Stimulated activated CD8-positive, alpha-beta memory T cell treated with anti-CD3 and anti-CD28 coated beads, Interleukin-15, amount 100 ng/mL, for 1 hour (primary cell): ENCODE measurements at places on chromosomes 3 and 15.

- no peak for DNase-seq
These were observed 48.7 kb downstream of the CADM2 start for GRCh38 chr3:85007195-85008094.

- no peak for DNase-seq
These were observed 64.2 kb downstream of the ST3GAL6 start for GRCh38 chr3:98827221-98827920.

DNA sequence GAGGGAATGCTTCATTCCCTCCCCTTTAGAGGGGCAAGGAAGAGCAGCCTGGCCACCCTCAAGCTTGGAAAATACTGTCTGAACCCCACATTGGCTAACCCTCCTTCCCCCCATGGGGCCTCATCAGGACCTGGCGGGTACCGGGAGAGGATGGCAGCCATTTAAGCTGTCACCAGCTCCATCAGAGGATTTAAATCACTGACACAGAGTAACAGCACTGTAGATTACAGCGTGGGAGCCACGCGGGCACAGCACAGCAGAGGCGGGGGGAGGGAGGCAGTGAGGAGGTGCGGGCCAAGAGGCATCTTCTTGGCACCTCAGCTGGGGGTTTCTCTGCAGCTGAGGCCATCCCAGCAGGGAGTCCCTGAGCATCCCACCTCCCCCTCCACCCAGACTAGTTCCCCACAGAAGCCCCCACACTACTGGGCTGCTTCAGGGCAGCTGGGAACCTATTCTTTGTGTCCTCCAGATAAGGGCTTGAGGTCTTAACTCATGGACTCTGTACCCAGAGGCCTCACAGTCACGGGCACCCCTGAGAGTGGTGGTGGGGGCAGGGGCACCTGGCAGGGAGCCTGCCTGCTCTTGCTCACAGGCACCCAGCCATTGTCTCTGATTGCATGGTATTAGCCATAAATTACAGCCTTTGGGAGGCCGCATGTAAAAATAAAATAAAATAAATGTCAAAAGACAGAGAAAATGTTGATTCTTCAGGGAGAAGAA is 21.9 kb upstream of the CACNA2D2 start:
- DNase-seq, result no peak

DNA sequence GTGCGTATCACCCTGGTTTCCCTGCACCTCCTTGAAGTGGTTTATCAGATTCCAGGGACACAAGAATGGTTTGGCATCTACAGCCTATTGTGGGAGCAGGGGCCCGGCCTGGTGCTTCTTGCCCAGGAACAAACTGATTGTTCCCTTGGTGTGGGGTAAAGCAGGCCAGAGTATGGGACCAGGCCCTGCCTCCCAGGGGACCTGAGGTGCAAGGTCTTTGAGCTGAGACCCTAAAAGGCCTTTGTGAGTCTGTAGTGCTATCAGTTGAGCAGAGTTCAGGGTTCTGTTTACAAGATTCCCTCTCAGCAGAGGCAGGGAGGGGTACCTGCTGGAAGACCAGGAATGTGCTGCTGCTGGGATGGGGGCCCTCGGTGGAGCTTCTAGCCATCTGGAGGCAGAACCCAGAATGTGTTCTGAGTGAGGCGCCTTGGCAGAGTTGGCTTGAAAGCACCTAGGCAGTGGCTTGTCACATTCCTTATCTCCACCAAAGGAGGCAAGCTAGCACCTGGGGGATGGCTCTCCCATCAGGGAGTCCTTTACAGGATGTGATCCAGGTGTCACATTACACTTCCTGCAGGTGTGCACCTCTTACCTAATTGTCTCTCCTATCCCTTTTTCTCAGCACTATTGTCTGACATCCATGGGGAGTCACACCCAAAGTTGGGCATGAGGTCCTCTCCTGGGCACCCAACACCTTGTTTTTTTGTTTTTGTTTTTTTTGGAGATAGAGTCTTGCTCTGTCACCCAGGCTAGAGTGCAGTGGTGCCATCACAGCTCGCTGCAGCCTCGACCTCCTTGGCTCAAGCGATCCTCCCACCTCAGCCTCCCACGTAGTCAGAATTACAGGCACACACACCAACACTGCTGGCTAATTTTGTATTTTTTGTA is 13.1 kb downstream of the FLNB start:
- DNase-seq, result no peak

GRCh38 chr3:45559560-45560118 is 34.9 kb upstream of the LIMD1 start:
- no peak for DNase-seq

DNA sequence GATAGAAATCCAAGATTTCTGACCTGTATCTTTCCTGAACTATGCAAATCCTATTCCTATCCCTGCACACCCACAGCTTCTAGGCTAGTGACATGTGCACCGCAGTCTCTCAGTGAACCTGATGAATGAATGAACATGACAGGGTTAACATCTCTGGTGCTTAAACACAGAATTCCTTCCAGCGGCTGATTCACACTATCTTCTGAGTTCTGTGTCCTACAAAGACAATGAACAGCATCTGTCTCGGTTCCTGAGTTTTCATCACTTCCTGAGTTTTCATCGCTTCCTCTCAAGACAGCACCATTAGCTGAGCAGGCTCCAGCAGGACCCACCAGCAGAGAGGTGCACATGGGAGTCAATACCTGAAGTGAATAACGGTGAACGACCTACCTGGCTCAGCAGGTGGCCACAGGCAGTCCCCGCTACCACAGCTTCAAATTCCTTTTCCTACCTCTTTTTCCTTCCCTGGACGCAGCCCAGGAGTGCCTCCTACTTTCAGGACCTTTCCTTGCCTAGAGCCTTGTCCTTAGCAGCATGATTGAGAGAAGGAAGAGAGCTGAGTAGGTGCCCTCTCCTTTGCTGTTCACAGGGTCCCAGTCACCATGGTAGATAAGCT is 113.5 kb downstream of the IGF2BP2 start:
- no peak for DNase-seq

DNA sequence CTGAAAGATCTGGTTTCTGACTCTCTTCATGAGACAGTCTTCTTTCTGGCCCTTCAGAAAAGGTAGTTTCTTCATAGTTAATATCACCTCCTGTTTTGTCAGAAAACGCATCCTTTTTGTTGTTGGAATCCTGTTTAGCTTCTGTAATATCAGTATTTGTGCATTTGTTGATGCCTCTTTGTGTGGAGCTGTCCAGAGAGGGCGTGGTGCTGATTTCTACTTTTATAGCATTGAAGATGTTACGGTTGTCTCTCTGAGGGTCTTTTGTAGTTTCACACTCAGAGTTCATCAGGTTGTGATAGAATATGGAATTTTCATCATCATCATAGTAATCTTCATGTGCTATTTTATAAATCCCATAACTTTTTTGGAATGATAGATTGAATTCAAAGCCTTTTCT is 8.9 kb downstream of the GPR149 start:
- no peak for DNase-seq

- DNase-seq, result no peak
These were observed 276.6 kb downstream of the UACA start for GRCh38 chr15:70486451-70487386.

DNA sequence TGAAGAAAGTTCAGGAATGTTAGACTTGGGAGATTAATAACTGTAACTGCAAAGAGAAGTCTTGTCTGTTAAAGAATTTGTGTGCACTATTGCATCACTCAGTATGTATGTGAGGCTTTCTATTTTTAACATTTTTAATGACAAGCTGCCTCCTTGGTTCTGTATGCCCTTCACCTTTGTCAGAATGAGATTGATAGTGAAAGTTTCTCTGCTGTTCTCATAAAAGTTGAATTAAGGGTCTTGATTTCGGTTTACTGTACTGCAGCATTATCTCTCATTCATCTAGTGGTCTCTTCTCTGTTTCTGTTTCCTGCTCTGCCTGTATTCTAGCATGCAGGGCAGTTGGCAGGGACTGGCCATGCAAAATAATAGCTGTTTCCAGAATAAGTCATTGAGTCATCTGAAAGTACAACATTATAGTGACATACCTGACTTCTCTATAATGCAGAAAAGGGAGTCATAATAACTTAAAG is 454.9 kb downstream of the IL5RA start:
- DNase-seq, result no peak

DNA sequence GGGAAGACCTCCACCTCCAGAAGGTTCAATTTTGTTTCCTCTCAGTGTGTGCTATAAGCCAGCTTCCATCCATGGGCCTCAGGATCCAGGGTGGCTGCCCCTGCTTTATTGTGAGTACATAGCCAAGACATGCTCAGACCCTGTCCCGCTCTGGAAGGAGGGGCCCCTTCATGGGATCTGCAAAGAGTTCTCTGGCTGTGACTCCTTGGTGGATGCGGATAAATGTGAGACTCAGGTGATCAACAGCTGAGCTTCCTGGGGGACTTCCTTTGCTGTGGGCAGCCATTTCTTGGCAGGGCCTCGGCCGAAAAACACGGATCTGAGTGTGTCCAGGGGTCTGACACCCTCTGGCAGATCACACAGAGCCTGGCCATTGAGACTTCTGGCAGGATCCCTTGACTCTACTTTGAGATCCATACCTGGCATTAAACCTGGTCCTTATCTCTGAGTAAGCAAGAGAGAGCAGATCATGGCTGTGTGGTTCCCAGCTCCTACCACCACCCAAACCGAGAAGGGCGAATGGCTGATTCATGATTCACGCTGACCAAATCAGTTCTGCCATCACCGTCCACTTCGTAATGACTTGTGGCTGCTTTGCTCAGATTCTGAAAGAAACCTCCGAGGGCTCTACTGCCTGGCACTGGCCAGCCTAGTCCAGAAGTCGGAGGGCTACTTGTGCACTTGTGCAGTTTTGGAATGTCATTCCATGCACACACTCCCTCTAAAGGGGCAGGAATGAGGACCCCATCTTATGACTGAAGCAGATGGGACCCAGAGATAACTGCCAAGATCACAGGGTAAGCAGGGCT is 68.1 kb downstream of the SENP2 start:
- no peak for DNase-seq

DNA sequence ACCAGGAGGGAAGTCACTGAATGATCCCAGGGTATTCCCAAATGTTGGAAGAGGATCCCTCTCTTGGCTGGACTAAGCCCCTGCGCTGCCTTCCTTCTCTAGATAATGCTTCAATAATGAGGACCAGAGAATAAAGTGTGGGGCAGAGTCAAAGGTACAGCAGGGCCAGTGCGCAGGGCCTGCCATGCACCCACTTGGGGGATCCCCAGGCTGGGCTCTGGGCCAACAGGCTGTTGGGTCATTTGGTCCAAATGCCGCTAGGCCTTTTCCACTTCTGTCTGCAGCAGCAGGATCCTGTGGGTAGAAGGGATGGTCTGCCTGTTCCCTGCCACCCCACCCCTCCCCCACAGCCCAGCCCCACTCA is 5.7 kb upstream of the CLK3 start:
- no peak for DNase-seq

GRCh38 chr3:113153499-113154107 is 57.8 kb upstream of the BOC start:
- no peak for DNase-seq

DNA sequence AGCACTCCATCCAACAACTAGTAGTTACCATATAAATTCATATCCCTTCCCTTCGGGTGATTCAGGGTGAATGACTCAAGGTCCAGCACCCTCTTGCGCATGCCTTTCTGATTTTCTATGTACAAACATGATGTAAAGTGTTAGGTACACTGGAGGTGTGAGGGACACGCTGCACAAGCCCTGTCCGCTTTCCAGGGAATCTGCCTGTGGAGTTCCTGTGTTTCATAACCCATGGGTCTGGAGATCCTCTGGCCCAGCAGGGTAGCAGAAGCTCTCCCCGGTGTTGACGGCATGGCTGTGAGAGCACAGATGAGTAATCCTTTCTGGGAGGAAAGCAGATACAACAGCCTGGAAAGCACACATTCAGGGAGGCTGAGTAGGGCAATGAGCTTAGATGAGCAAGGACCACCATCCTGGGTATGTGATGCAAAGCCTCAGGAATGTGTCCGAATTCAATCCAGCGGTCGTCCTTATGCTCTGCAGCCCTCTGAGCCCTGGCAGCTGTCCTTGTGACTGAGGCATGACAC is 142.9 kb upstream of the TP63 start:
- no peak for DNase-seq

GRCh38 chr3:49638445-49638844 is 35.7 kb upstream of the APEH start:
- DNase-seq, result no peak

DNA sequence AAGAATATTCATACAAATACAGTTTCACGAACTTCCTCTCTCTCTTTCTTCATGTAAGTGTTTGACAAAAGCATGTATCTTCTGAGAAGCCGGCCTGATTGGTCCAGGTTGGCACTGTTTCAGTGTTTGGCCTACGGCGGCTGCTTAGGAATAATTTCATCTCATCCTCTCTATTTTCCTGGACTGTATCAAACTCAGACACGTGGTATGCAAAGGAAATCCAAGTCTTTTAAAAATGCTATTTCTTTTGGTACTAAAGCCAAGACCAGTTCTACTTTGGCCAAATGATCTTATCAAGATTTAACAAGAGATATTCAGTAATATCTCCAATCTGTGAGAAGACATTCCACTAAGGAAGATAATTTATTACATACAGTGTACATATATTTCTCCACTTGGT is 152.8 kb downstream of the TIGIT start:
- no peak for DNase-seq

DNA sequence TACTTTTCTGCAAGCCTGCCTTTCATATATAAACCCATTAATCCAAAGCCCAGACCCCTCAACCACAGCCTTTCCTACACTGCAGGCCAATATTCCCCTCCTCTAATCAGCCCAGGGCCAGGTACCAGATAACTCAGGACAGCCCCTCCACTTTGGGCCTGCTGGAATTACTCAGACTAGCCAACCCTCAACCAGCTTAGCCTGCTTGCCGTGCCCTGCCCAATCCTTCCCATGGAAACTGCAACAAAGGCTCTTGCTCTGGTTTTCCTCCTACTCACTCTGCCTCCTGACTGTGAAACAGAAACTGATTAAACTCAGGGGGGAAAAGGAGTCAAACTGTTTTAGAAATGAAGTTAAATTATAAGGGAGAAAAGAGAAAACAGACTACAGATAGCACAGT is 248.1 kb downstream of the KLF13 start:
- no peak for DNase-seq

DNA sequence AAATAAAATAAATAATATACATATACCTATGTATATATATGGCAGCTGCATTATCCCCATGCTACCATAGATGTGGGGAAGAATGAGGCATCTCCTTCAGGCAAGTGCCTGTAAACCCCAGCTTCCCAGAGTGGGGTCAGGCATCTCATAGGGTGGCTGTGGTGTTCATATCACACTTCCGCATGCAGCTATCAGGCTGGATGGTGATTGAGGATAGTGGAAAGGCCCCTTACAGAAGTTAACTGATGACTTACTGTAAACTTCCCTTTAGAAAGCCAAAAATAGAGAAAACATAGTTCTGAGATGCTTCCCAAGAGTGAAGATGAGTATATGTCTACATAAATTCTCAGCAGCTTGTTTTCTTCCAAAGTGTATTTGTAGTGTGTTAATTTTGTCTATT is 3.5 kb upstream of the PP2D1 start:
- no peak for DNase-seq

DNA sequence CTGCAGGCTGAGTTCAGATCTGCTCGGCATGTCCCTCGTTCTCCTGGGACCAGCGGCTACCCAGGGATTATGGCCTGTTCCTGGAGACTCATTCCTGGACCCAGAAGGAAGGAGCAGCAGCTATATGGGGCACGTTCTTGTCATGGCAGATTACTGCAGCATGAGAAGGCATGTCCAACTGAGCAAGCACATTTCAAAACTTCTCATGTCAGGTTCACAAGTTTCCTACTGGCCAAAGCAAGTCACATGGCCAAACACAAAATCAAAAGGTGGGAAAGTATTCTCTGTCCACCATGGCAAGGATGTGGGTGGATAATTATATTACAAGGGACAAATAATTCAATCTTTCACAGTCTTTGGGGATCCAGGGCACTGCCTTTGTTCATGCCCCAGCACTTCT is 71.9 kb upstream of the C15orf39 start:
- DNase-seq, result no peak
